Stimulated activated CD8-positive, alpha-beta memory T cell treated with anti-CD3 and anti-CD28 coated beads, Interleukin-7, amount 100 ng/mL, for 4 hours (primary cell): ENCODE measurements at places on chromosomes 13 and 19.

DNA sequence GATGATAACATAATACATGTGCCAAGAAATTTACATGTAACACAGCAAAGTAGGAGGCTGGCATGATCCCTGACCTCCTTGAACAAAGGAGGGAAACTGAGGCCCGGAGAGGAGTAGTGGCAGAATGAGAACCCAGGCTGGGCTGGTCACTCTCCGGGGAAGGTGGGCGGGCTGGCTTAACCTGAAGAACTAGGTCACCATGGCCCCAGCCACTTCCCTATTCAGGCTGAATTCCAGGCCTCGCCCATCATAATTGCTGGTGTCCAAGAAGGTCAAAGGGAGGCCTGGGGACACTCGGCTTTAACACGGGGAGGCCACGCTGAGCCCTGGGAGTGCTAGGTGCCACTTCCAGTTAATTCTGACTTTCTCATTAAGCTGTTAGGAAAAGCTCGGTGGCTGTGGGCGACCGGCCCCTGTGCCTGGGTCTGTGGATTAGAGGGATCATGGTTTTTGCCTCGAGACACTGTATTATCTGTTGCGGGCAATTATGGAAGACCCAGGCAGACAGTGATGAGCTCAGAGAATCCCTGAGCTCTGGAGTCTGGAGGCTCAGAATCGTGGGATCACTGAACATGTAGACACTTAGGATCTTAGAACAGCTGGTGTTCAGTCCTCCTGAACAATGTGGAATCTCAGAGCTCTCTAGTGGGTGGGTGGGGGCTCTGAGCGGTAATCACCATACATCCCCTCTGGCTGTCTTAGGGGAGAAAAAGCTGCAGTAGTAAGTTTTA lies 5.0 kb upstream of the TINCR start:
- no peak for DNase-seq

- no peak for DNase-seq
Observed at GRCh38 chr13:21573920-21574712, 29.9 kb downstream of the MICU2 start.

GRCh38 chr13:98279473-98280175 lies 102.6 kb upstream of the RNF113B start:
- no peak for DNase-seq

DNA sequence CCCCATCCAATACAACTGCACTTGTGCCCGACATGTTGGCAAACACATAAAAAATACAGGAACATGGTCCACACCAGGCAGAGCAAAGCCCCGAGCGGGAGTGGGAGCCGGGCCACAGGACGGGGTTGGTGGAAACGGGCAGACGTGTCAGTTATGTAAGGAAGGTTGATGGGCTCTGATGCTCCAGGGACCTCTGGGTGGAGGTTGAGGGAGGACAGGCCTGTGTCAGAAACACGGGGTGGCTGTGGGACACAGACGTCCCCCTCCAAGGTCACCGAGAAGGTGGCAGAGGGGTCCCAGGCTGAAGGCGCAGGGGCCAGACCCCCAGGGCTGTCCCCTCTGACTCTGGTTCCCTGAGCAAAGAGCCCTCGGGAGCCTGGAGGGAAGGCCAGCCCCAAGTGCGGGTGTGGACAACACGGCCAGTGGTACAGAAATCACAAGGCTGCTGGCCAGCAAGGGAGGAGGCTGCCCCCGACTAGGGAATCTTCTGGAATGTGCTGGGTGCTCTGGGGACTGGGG lies 31.4 kb upstream of the C13orf46 start:
- no peak for DNase-seq

GRCh38 chr19:40592170-40592569 lies 9.0 kb upstream of the LTBP4 start:
- no peak for DNase-seq

DNA sequence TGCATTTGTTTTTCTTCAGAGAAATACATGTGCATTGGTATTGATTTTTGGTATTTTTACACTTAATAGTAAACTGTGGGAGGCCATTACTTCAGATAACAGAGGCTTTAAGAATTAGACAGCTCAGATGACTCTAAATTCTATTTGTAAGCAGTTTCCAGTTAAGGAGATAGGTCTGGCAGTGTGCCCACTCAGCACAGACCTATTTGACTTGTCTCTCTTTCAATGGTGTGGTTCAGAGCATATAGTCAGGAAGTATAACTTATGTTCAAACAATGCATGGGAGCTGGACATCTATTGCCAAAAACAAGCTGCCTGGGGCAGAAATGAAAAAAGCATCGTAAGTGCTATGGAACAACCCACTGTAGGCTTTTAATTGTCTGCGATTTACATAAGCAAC lies 370.7 kb downstream of the HS6ST3 start:
- DNase-seq = no peak

- no peak for DNase-seq
Observed at GRCh38 chr19:52398081-52398441, 412 bp downstream of the ZNF528 start.

GRCh38 chr13:21871382-21871781 lies 200.5 kb downstream of the FGF9 start:
- DNase-seq = no peak

DNA sequence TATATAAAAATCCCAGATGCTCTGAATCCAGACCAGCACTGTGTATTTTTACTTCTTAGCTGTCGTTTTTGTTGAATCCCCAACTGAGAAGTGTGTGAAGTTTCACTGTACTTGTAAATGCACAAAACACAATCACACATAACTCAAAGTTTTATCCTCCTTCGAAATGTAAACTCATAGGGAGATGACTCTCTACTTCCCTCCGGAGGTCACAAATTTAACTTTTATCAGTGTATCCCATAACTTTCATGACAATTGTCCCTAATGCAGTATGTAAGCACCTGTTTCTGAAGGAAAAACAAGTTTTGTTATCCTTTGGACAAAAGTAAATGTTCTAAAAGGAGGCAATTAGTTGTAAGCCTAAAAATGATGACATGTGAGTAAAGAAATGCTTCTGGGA lies 665.0 kb upstream of the SLITRK6 start:
- no peak for DNase-seq

- DNase-seq = no peak
Observed at GRCh38 chr19:2711172-2711874, 8.8 kb upstream of the GNG7 start.

- no peak for DNase-seq
Observed at GRCh38 chr19:43687660-43687997, 17.7 kb upstream of the PLAUR start.

DNA sequence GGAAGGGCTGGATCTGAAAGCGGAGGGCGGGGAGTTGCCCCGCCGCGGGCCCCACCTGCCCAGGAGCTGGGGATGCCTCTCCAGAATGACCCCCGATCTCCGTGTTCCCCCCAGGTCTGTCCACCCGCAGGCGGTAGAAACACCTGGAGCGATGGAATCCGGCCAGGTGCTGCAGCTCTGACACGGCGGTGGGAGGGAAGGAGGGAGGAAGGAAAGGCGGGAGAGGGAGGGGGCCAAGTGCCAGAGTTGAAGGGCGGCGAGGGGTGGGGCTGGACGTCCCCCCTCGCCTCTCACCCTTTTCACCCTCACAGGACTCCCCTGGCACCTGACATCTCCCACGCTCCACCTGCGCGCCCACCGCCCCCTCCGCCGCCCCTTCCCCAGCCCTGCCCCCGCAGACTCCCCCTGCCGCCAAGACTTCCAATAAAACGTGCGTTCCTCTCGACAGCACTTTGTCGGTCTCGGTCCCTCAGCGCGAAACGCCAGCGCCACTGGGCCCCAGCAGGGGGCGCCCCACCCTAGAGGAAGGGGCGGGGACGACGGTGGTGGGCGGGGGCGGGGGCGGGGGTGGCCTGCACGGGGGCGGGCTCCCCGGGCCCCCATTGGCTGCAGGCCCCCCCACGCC lies 337 bp upstream of the FXYD7 start:
- peak; percentile 28 for DNase-seq

DNA sequence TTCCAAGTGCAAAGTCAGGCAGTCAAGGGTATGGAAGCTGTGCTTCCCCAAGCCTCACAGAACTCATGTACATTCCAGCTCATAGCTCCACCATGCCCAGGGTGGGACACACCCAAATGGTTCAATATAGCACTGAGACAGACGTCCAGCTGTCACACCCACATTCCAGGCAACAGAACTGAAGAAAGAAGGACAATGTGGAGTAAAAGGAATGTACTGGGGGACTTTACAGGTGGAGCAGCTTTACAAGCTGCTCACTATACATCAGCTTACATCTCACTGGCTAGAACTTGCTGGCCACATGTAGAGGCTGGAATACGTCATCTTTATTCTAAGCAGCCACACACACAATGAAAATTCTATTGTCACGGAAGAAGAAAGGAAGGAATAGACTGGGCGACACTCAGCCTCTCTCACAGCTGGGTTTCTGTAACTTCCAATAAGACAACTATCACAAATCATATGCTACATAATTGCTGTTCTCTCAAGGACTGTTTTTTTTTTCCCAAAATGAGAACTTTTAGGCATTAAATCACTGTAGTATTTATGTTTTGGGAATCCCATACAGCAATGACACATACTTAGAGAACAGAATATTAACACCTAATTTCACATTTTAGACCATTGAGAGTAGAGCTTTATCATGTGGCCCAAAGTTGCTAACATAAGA lies 86.1 kb downstream of the KLF12 start:
- no peak for DNase-seq

DNA sequence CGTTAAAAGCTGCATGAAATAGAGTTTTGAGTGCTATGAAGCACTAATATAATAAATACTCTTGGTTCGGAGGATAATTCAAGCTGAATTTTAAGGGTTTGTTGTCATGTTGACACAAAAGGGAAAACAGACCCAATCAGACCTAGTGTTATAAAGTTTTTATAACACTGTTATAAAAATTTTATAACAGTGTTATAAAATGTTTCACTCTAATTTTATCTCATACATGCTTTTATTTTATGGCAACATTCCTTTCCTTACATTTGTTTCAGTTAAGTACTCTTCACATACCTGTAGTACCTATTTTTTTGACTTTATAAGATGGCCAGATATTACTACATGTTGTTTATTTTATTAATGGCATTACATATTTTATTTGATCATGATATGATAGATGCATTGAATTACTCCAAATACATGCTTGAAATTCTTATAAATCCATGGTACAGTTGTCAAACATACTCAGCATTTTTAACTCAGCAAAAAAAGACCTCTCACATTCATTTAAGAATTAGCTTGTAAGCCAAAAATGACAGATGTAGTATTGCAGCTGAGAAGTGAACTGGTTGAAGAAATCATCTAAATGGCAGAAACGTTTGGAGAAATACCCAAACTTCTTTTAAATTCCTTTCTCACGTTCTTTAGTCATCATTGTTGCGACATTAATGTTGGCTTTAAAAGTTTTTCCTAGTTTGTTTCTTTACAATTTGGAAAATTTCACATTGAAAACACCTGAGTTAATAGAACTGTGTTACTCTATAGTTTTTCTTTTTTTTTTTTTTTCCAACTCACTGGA lies 104.5 kb downstream of the PIBF1 start:
- no peak for DNase-seq

GRCh38 chr13:84399320-84400085 lies 517.2 kb upstream of the SLITRK1 start:
- DNase-seq = no peak

DNA sequence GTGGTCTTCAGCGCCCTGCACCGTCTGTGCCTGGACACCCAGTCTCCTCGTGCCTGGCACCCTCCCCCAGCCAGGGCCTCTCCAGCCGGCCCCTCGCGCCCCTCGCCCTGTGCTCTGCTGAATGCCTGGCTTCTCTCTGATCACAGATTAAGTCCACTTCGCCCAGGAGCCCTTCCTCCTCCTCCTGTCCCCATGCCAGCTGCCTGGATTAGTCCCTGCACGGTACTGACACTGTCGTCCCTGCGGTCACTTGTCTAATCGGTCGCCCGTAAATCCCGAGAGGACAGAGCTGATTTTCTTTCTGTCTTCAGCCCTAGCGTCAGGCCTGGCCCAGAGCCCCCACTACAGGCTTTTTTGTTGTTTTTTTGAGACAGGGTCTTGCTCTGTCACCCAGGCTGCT lies 6.6 kb downstream of the THOP1 start:
- no peak for DNase-seq

DNA sequence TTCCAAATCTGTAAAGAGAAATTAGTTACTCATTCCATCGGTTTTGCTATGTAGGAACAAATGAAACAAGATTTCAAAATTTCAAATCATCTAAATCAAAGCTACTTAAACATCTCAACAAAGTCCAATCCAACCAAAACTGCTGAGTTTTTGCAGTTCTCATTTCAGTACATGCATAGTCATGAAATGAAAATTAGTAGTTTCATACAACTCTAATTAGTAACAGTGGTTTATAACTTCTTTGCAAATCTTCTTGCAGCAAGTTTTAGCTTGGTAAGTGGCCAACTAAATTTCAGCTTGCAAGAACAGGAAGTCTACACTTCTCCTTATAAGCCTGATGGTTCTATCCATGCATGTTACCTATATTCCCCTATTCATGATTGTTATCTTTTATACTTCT lies 75.6 kb downstream of the SPRY2 start:
- no peak for DNase-seq

GRCh38 chr19:618247-618619 lies 15.1 kb downstream of the POLRMT start:
- DNase-seq = no peak

- no peak for DNase-seq
Observed at GRCh38 chr13:77779552-77780272, 82.2 kb downstream of the SLAIN1 start.

GRCh38 chr19:51689751-51690453 lies 3.2 kb upstream of the SPACA6 start:
- no peak for DNase-seq

GRCh38 chr13:104683789-104684188 lies 1617.6 kb upstream of the SLC10A2 start:
- no peak for DNase-seq

DNA sequence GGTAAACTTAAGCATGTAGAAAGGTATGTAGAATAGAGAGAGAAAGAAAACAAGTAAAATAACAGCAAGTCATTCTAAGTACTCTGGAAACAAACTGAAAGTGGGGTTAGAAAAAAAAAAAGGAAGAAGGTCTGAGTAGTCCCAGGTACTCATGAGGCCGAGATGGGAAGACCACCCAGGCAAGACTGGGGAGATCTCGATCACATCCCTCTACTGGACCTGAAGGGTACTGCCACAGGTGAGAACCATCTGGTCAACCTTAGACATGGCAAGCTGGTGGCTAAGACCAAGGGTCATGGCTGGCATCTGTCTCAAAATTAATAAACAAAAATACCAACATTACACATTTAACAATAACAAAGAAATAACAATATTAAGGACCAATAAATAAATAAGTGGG lies 36.3 kb upstream of the ZNF724 start:
- DNase-seq = no peak

GRCh38 chr13:109694972-109695371 lies 91.4 kb downstream of the IRS2 start:
- DNase-seq = no peak
